ENCODE measurements at places on chromosomes 7 and 10.

DNA sequence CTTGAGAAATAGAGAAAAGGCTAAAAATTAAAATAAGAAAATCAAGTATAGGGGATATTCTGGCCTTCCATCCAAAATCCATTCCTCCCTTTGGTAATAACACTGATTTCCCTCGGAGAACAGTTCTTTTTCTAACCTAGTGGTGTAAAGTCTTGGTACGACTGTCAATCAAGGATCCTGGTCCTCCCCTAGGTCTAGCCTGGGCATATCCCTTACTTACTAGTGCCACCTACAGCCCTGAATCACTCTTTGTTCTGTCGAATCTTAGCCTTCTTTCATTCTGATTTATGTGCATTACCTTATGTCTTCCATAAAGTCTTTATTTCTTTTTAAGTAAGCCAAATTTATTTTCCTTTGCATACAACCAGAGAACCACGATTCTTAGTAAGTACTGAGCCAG is 298.7 kb upstream of the LRRTM3 start:
- no peak for DNase-seq

DNA sequence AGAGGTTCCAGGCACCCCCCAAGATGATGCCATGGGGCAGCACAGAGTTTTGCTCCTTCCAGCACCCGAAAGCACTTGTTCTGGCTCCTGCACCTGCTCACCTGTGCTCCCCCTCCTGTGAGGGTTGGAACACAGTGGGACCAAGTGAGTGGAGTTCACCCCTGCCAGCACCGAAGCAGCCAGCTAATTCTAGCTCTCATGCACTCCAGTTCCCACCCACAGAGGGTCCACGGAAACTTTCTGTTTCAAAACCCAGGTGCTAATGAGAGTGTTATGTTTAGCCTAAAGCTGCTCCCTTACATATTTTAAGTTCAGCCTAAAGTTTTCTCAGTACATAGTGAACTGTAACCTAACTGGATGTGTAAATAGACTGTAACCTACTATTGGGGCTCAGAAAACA is 42.6 kb upstream of the SLC35G1 start:
- DNase-seq = no peak

DNA sequence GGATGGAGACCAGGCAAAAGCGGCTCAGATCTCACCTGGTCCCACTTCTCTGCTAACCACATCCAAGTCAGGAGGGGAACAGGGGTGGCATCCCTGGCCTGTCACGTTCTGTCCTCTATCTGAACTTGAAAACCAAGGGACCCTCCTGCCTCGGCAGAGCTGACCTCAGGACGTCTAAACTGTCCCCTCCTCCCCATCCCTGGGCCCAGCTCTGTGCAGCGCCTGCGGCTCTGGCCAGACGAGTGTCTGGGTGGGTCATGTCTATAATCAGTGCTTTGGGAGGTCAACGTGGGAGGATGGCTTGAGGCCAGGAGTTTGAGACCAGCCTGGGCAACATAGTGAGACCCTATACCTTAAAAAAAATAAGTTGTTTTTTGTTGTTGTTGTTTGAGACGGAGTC is 70.0 kb upstream of the ZNF479 start:
- DNase-seq = no peak

- DNase-seq = no peak
These were observed 3.0 kb downstream of the NUP42 start for GRCh38 chr7:23184709-23185359.

GRCh38 chr7:11331128-11332102 is 357.7 kb downstream of the PHF14 start:
- DNase-seq = no peak

DNA sequence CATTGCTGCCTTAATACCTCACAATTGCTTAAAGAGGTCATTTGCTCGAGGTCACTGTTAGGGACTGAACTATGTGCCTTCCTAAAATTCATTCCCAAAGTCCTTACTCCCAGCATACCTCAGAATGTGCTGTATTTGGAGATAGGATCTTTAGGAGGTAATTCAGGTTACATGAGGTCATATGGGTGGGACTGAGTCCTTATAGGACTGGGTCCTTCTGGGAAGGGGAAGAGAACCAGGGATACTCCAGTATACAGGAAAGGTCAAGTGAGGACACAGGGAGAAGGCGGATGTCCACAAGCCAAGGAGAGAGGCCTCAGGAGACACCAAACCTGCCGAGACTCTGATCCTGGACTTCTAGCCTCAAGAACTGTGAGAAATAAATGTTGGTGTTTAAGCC is 253.3 kb downstream of the PRPF18 start:
- no peak for DNase-seq

- DNase-seq = no peak
These were observed 32.0 kb upstream of the ZCCHC24 start for GRCh38 chr10:79477456-79477855.

- no peak for DNase-seq
These were observed 15.4 kb downstream of the MICU1 start for GRCh38 chr10:72610466-72610865.

DNA sequence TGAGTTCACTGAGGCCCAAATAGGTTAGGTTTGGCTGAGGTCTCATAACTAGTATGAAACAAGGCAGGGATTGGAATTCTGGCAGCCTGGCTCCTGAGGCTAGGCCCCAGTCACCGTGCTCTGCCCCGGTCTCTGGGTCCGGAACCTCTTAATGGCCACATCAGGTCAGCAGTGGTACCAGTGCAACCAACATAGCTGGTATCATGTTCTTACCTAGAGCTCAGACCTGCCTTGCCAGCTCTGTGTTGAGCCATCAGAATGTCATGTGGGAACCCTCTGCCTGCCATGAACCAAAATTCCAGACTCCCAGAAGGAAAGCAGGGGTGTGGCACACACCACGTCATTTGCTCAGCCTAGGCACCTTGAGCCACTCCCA is 56.5 kb downstream of the ZNF467 start:
- no peak for DNase-seq

DNA sequence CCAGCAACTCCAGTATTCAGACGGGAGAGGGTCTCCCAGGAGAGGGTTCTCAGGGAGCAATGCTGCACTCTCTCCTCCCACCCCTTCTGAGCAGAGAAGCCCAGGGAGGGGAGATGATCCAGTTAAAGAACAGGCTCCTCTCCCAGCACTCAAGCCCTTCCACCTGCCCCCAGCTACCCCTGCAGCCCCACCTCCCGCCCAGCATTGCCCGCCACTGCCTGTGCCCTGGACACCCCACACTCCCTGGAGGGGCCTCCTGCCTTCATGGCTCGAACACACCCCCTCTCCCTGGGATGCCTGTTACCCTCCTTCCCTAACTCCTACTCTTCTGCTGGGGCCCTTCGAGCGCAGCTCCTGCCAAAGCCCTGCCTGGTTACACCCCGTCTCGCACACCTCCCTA is 66.8 kb downstream of the ELFN1 start:
- DNase-seq = no peak

DNA sequence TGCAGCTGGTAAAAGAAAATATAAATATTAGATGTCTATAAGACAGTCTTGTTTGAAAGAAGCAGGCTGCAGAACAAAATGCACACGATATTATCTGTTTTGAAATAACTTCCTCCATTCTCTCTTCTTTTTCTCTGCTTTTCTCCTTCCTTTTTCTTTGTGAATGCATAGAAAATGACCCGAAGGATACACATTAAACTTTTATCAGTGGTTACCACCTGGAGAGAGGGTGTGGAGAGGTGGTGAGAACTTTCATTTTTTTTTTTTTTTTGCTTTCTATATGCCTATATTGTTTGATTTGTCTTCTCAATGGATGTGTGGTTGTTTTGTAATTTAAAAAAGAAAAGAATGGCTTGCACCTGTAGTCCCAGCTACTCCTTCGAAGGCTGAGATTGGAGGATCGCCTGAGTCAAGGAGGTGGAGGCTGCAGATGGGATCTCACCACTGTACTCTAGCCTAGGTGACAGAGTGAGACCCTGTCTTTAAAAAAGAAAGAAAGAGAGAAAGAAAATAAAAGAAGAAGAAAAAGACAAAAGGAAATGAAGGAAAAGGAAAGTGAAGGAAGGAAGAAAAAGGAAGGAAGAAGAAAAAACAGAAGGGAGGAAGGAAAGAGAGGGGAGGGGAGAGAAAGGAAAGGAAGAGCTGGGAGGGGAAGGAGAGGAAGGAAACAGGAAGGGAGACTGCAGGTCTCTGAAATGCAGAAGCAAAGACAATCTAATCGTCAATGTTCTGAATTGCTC is 64.4 kb downstream of the SAMD9 start:
- DNase-seq = no peak

GRCh38 chr7:53095731-53096501 is 60.5 kb downstream of the POM121L12 start:
- DNase-seq = no peak

- no peak for DNase-seq
These were observed 229.7 kb upstream of the PFKP start for GRCh38 chr10:2837674-2838073.

DNA sequence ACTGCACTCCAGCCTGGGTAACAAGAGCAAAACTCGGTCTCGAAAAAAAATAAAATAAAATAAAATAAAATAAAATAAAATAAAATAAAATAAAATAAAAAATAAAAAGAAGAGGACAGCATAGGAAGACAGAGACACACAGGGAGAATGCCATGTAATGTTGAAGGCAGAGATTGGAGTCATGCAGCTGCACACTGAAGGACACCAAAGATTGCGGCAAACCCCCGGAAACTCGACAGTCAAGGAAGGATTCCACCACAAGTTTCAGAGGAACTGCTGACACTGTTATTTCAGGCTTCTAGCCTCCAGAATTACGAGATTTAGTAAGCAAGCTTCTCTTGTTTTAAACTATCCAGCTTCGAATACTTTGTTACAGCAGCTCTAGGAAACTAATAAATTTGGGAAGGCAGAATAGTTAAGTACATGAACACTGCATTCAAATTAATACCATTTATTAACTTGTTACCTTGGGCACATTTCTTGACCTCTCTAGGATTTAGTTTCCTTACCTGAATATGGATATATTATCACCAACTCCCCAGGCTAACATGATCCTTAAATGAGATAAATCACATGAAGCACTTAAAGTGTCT is 9.5 kb downstream of the CPED1 start:
- no peak for DNase-seq

- no peak for DNase-seq
These were observed 6.9 kb downstream of the SERPINE1 start for GRCh38 chr7:101133621-101134398.

GRCh38 chr10:89785095-89785494 is 83.7 kb downstream of the KIF20B start:
- no peak for DNase-seq

DNA sequence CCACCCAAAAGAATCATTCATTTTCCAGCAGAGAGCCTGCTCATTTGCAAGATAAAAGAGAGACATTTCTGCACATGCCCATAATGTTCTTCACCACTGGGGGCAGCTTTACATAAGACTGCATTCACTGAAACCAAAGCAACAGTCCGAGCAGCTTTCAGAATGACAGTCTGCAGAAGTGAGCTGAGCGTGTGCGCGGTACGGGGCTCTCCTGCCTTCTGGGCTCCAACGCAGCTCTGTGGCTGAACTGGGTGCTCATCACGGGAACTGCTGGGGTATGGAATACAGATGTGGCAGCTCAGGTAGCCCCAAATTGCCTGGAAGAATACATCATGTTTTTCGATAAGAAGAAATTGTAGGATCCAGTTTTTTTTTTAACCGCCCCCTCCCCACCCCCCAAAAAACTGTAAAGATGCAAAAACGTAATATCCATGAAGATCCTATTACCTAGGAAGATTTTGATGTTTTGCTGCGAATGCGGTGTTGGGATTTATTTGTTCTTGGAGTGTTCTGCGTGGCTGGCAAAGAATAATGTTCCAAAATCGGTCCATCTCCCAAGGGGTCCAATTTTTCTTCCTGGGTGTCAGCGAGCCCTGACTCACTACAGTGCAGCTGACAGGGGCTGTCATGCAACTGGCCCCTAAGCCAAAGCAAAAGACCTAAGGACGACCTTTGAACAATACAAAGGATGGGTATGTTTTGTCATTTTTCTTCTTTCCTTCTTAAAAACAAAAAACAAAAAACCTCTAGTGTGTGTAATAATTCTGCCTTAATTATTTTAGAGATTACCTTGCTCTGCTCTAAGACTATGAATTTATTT is at the start of gene LRRTM3:
Gene LRRTM3 (plus strand): TSS at position 141 of the 820 bp plus-strand sequence.
- DNase-seq = no peak

DNA sequence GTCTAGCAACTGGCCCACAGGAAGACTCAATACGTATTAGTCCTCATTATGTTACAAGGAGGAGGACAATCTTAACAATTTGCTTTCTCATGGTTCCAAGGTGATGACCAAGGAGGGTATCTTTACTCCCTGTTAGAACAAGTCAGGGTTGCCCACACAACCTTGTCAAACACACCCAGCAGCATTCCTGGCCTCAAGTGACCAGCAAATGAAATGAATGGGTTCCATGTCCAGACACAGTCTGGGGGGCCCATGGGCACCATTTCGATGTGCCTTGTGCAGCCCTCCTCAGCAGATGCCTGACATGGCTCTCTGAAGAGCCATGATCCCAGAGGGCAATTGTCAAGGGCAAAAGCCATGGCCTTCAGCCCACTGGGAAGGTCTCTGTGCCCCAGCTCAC is 40.8 kb downstream of the ANXA8 start:
- DNase-seq = no peak

DNA sequence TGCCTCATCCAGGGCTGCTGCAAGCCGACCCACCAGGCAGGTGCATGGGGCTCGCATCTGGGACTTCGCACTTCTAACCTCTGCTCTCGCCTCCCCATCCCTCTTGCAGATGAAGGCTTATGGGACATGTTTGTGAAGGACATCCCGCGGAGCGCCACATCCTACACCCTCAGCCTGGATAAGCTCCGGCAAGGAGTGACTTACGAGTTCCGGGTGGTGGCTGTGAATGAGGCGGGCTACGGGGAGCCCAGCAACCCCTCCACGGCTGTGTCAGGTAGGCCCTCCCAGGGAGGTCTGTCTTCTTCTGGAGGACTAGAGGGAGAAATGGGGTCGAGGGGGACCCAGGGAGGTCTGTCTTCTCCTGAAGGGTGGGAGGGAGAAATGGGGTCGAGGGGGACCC is 448.9 kb upstream of the FOXK1 start:
- no peak for DNase-seq

DNA sequence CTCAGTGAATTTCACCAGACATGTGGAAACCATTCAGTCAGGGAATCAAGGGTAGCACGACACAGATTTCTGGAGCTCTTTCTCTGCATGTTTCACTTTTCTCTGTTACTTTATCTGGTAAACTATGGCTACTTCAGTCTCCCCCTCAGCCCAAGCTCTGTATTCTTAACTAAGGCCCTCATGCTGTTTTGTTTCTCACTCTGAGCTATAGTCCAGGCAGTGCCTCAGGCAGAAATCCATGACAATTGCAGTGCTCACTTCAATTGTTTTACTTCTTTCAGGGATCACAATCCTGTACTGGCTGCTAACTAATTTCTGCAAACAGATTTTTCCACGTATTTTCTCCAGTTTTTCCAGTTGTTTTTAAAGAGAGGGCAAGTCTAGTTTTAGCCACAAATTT is 1599.9 kb upstream of the LRRTM3 start:
- no peak for DNase-seq

DNA sequence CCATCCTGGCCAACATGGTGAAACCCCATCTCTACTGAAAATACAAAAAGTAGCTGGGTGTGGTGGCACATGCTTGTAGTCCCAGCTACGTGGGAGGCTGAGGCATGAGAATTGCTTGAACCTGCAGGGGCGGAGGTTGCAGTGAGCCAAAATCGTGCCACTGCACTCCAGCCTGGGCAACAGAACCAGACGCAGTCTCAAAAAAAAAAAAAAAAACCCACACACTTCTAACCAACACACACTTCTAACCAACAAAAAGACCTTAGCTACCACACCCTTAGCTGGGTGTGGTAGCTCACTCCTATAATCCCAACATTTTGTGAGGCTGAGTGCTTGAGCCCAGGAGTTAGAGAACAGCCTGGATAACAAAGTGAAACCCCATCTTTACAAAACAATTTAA is 33.9 kb upstream of the SPOCK2 start:
- no peak for DNase-seq
